ENCODE measurements at places on chromosomes 6 and 20. TPM values are rescaled to one million over a fixed set of nuclear protein-coding genes. Genes with fewer than 3 reads are reported as not detected.

Gene CDSN
- not detected for total RNA-seq

Gene LPIN3
- 7.0 TPM for total RNA-seq

Gene MAFB
- 0.14 TPM for total RNA-seq

Gene BMP2
- total RNA-seq: 35.0 TPM

Gene LY6G6F
- not detected for total RNA-seq

Gene TAAR6
- not detected for total RNA-seq

Gene BTNL2
- total RNA-seq: not detected

All from smooth muscle cell of the umbilical artery (primary cell).